ENCODE measurements at places on chromosomes 1 and 21.
A peak's percentile ranks its signal among the peaks of the same experiment; 100 is the strongest.

DNA sequence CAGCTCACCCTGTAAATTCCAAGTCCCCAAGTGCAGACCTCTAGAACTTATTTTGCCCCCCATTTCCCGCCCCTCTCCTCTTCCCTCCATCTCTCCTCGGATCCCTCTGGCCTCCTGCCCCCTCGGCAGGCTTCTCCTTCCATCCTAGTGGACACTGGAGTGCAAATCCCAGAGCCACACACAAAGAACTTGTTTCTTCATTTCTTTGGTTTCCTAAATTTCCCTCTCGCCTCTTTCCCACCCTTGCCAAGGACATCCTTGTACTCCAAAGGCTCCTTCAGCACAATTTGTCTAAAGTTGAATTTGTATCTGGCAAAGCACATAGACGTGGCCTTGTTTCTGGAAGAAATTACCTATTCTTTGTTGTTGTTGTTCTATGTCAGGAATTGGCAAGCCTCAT is 17.5 kb downstream of the UMODL1 start:
- DNase-seq: no peak

GRCh38 chr1:43872280-43872679 is 61.3 kb upstream of the ARTN start:
- DNase-seq: no peak

- no peak for DNase-seq
Measured at GRCh38 chr1:54548389-54549044, 489 bp downstream of the ACOT11 start.

- DNase-seq: no peak
Measured at GRCh38 chr21:44566403-44566802, 7.1 kb upstream of the KRTAP10-4 start.

GRCh38 chr1:39420493-39420892 is 70.9 kb upstream of the BMP8A start:
- no peak for DNase-seq

DNA sequence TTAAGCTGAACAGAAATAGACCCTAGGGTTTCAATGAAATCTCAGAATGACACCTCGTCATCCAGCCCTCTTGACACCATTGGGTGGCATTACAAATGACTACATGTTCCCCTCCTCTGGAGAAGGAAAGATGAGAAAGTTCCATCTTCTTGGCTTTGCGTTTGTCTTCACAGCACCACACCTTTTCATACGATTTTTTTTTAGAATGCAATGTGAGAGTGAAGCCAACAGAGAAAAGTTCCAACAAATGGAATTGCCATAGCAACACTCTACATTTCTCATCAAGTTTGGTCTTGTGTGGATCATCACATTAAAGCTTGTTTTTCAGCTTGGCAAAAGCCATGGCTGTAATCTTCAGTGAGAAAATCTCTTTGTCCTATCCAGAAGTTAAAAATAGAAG is 183.4 kb upstream of the SNX7 start:
- no peak for DNase-seq

- peak; percentile 57 for DNase-seq
Measured at GRCh38 chr1:201528631-201529252, 10.2 kb upstream of the NAV1 start.

- DNase-seq: peak; percentile 58
Measured at GRCh38 chr1:160416369-160416768, 16.0 kb downstream of the VANGL2 start.

- DNase-seq: no peak
Measured at GRCh38 chr1:5574641-5575040, 417.6 kb downstream of the NPHP4 start.

DNA sequence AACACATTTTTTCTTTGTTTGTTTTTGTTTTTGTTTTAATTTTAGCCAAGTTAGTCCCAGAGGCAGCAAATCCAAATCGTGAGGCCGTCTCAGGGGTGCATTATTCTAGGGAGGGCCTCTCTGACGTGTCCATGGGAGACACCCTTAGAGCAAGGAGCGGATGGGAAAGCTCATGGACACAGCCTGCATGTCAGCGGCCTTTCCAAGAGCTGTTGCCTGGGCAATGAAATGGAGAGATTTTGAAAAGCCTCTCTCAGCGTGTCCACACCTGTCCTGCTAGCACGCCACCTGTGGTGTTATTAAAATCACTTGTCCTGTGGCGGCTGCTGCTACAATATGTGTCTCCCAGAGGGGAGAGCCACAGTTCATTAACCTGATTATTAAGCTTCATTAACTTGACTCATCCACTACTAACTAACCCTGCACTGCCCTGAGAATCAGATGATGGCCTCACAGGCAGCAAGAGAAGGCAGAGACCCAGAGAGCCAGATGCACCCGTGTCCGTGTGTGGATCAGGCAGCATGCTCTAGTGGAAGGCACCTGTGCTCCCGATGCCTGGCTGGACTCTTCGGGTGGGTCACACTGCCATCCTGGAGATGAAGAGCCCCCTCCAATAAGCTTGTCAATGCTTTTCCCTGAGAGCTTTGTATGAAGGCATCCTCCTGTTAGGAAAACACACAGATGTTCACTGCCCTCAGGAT is 133.3 kb downstream of the PGBD5 start:
- DNase-seq: no peak
